Calu3 (cell line): ENCODE measurements at places on chromosomes 13 and 19. TPM values are rescaled to one million over a fixed set of nuclear protein-coding genes. Genes with fewer than 3 reads are reported as not detected.

The TMEM161A gene
- total RNA-seq, result 24.0 and 28.9 TPM in 2 replicates

The ZNF845 gene
- 8.7 and 9.4 TPM in 2 replicates for total RNA-seq

The SCAMP4 gene
- 64.2 and 80.5 TPM in 2 replicates for total RNA-seq

The KCNRG gene
- not detected in 2 replicates for total RNA-seq

The CEACAM3 gene
- total RNA-seq, result not detected in 2 replicates

The LAIR2 gene
- not detected in 2 replicates for total RNA-seq

The NECTIN2 gene
- total RNA-seq, result 137 and 174 TPM in 2 replicates

The LENG9 gene
- 14.7 and 16.4 TPM in 2 replicates for total RNA-seq

DNA sequence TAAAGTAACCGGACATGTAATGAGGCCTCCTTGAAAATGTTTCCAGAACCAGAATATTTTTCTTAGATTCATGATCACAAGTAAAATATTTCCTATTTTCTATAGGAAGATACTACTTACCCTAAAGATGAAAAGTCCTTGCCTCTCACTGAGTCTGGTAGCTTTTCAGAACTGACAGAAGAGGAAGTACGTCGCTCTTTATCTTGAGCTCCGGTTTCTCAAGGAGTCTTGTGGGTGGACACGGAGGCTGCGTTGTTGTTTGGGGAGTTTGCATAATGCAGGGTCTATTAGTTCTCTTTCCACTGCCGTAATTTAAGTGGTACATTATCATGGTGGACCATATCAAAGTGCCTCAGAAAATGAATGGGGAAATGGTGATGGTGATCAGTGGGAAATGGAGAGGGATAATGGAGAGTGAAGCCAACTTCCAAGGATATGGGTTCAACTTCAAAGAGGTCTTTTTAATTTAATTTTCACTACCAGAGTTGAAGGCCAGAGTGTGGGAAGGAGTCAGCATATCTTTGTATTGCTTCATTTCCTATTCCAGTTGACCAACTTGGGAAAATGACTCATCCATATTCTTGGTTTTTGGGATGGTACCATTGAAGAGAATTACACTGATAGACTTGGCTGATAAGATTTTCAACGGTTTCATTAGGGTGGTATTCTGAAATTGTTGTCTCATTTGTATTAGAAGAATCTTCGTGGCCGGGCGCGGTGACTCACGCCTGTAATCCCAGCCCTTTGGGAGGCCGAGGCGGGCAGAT is 23.4 kb downstream of the MBD3L2B start:
- H3K27me3 ChIP-seq, result peaks cover 38% of the 10 kb centered on the region
- no peak for DNase-seq
- no peak overlapping the region for H3K4me3 ChIP-seq
- H3K27ac ChIP-seq, result no peak overlapping the region
- H3K36me3 ChIP-seq, result no peaks in the 10 kb centered on the region
- no peaks in the 10 kb centered on the region for H3K4me1 ChIP-seq

DNA sequence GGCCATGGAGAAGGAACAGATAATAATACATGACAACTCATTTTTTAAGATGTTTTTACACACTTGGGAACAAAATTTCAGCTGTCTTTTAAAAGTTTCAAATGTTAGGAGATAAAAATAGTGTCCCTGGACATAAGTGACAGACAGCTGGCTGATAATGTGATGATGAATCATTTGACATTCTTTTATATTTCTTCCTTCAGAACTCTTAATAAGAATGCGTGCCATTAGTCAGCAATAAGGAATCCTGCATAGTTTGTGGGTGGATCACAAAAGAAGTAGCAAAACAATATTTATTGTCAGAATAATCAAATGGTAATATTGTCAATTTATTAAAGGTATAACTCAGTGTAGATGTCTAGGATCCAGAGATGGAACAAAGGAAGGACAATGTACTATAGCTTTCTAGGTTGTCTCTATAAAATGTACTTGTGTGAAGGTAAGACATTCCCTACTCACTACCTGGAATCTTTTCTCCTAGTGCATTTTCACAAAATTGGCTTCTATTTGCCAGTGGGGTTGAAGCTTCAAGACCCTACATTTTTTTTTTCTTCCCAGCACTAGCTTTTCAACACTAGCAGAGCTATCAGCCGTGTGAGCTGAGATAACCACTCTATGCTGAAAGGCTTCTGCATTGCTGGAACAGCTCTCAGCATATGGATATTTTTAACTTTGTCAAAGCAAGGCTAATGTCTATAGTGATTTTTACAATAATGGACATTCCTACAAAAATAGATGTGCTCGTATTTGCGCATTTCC is 175.6 kb upstream of the SLITRK6 start:
- H3K36me3 ChIP-seq, result no peaks in the 10 kb centered on the region
- no peak for DNase-seq
- H3K27ac ChIP-seq, result no peak overlapping the region
- no peaks in the 10 kb centered on the region for H3K4me1 ChIP-seq
- no peaks in the 10 kb centered on the region for H3K27me3 ChIP-seq

- no peak for DNase-seq
- H3K4me3 ChIP-seq, result no peak overlapping the region
- H3K4me1 ChIP-seq, result no peaks in the 10 kb centered on the region
Observed at GRCh38 chr13:108328848-108329247, 59.3 kb downstream of the TNFSF13B start.

GRCh38 chr13:33014291-33014690 is 1.9 kb upstream of the KL start:
- peaks cover 8% of the 10 kb centered on the region for H3K4me1 ChIP-seq
- H3K27me3 ChIP-seq, result peaks cover 41% of the 10 kb centered on the region
- no peak overlapping the region for H3K4me3 ChIP-seq
- peaks cover 8% of the 10 kb centered on the region for H3K36me3 ChIP-seq
- DNase-seq, result no peak

GRCh38 chr19:14476673-14477401 is 1.7 kb upstream of the PTGER1 start:
- peak overlapping the region; percentile 72 for H3K27ac ChIP-seq
- H3K27me3 ChIP-seq, result no peaks in the 10 kb centered on the region
- no peak overlapping the region for H3K4me3 ChIP-seq
- peaks cover 51% of the 10 kb centered on the region for H3K36me3 ChIP-seq
- no peak for DNase-seq
- H3K4me1 ChIP-seq, result peaks cover 13% of the 10 kb centered on the region

- no peaks in the 10 kb centered on the region for H3K36me3 ChIP-seq
- no peak for DNase-seq
- no peak within 1 kb of the TSS for H3K27ac ChIP-seq
- no peak within 1 kb of the TSS for H3K4me3 ChIP-seq
- no peaks in the 10 kb centered on the region for H3K4me1 ChIP-seq
Observed at GRCh38 chr13:76948149-76948548, at the start of gene ACOD1. Gene ACOD1, plus strand, starts transcription at chr13:76948511. Its CDS starts 48 bp downstream, at chr13:76948559.
